ENCODE measurements at places on chromosomes 7 and 10.

DNA sequence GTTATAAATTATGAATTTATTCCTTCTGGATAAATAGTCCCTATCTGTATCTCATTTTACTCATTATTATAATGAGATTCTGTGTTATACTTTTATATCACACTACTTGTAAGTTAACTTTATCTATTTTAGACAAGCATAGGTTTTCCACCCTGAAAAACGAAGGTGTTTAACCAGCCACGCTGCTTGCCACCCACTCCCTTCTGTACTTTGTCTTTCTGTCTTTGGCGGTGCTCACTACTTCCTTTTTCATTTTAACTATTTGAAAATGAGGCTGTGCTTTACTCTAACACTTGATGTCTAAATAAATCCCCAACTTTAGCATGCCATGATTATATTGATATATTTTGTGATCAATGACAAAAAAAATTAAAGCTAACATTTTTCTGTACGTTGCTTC lies 952.9 kb downstream of the DNAJB9 start:
- DNase-seq: no peak

DNA sequence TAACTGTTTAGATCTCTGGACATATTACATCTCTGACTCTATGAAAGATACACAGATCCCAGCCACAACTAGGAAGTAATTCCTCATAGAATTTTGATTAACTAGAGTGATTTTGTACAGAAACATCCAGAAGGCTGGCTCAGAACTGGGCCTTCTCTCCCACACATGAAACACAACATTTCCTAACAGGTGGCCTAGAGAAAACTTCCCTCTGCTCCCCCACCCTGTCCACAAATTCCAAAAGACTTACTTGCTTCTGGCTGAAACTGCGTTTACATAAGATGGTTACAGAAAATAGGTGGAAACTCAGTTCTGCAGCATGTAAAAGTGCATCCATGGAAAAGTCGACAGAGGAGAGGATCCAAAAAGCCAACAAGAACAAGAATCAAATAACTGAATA lies 132.9 kb downstream of the FZD1 start:
- peak; percentile 11 for DNase-seq

DNA sequence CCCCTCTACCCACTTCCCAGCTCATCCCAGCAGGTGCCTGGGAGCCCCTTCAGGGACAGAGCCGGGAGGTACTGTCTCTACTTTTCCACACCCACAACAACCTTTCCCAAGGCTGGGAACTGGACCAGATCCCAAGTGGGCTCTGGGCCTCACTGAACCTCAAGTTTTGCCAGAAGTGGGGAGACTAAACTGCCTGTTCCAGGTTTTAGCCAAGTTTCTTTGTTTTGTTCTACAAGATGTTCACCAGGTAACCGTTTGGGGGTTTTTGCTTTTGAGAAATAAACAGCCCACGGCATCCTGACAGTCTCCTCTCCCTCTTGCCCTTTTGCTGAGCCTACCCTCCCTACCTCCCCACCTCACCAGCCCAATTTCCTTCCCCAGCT lies 10.6 kb upstream of the EMX2 start:
- no peak for DNase-seq

- DNase-seq: peak; percentile 46
Observed at GRCh38 chr7:5406957-5407945, 16.4 kb downstream of the TNRC18 start.

DNA sequence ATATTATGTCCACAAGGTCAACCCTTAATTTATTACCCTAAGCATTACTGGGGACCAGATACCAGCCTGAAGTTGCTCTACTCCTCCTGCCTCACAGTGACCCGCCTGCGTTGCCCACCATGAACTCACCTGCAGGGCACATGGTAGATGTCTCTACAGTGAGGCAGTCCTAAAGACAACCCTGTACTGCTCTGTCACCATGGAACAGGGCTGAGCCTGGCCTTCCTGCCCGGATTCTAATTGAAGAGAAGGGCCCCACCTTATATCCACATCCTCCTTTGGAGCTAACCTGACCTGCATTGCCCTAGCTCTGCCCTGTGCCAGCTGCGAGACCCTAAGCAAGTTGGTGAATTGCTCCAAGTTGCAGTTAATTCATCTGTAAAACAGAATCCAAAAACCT lies 4.1 kb downstream of the SH3PXD2A start:
- DNase-seq: no peak

GRCh38 chr10:65949526-65949925 lies 976.3 kb upstream of the LRRTM3 start:
- no peak for DNase-seq

DNA sequence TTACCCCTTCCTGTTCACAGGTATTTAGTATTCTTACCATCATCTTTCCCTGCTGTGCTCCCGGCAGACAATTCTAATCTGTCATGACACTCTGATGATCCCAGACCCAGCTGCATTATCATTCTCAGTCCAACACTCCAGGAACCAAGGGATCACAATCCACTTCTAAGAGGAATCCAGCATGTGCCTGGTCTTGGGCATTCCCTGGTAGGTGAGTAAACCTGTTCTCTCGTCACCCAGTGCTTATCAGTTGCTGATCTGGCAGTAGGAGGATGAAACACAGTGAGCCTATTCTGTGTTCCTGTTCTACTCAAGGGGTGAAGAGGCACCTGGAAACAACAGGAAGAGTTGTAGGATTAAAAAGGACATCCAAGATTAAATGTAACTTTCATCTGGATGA lies 1.3 kb upstream of the DMBT1 start:
- no peak for DNase-seq

- DNase-seq: no peak
Observed at GRCh38 chr7:133609806-133610205, 356.9 kb downstream of the EXOC4 start.

DNA sequence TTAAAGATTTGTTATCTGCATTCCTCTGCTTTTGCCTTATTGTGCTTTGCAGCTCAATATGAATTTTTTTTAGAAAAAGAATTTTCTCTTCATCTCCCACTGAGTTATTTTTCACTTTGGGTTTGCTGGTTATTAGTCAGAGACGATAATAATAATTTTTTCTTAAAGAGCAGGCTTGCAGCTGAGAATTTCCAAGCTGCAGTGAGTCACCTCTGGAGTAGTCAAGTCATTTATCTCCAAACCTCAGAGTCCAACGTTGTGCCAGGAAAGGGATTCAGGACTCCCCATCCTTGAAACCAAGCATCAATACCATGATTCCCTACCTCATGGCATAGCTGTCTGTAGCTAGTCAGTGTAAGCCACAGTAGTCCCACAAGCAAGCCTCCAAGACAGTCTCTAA lies 15.2 kb upstream of the EGR2 start:
- peak; percentile 82 for DNase-seq

GRCh38 chr7:66668677-66669076 lies 40.0 kb downstream of the KCTD7 start:
- DNase-seq: no peak

- DNase-seq: no peak
Observed at GRCh38 chr7:134367956-134368749, 51.4 kb upstream of the SLC35B4 start.

DNA sequence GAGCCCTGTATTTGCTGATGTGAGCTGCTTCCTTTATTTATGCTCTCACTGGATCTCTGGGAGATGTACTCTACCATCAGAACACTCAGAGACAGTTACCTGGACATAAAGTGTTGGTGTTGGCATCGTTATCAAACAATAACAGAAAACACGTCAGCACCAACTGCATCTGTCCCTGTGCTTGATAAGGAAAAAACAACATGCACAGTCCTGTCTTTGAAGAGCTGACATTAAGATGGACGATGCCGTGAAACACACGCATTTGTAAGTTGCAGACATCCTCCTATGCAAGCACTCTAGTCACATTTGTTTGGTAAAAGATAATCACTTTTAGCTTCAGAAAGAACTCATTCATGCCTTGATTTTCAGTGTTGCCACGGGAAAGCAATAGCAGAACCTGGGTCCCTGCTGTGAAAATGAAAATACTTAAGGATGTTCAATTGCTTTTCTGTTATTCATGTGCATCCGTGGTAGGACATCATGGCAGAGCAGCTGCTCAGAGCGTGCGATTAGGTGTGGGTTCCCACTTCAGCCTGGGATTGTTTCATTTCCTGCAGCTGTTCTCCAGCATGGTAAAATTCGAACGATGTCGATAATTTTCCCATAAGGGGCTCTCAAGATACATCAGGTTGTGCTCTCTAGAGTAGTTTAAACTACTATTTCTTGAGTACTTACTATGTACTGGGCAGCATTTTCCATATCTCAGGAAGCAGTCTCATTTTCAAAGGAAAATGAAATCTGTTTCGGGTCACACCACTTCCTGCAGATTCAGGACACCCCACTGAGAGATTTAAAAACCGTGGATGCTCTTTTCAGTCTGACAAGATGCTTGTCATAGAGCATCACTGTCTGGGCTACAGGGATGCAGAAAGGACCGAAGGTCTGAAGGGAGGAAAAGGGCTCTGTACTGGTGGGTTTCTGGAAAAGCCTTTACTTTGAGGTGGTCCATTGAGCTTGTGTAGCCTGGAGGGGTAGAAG lies 248.7 kb downstream of the CAMK1D start:
- DNase-seq: no peak

DNA sequence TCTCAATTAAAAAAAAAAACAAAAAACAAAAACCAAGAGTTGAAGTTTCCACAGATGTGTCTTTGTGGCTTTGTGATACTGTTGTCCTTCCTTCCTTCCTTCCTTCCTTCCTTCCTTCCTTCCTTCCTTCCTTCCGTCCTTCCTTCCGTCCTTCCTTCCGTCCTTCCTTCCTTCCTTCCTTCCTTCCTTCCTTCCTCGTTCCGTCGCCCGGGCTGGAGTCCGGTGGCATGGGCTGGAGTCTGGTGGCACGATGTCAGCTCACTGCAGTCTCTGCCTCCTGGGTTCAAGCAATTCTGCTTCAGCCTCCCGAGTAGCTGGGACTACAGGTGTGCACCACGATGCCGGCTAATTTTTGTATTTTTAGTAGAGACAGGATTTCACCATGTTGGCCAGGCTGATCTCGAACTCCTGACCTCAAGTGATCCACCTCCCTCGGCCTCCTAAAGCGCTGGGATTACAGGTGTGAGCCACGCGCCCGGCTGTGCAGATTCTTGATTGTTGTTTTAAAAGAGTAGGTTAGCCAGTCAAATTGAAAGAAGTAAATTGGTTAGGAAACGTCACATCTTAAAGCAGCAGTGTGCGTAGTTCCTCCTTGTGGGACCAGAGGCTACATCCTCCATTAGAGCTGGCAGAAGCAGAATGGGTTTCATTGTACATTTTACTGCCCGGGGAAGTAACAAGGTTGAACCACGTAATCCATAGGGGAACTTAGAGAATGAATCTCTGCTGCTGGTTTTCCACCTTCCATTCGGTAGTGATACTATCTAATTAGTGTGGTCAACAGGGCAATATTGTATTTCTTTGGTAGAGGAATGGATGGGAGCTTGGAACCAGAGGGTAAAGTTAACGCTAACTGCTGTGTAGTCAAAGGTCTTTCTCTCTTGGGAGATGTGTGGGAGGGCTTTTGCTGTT lies 20.6 kb downstream of the DNAJB6 start:
- no peak for DNase-seq

GRCh38 chr10:78756604-78757343 lies 312.0 kb upstream of the ZMIZ1 start:
- peak; percentile 98 for DNase-seq

- no peak for DNase-seq
Observed at GRCh38 chr7:129728875-129729467, 117.5 kb downstream of the NRF1 start.

GRCh38 chr7:68783684-68784083 lies 814.6 kb upstream of the AUTS2 start:
- DNase-seq: peak; percentile 4

GRCh38 chr7:46224363-46224762 lies 303.3 kb upstream of the IGFBP3 start:
- DNase-seq: no peak

All from iris pigment epithelial cell (primary cell).